ENCODE measurements at places on chromosomes 3 and 15.

- DNase-seq = no peak
Observed at GRCh38 chr3:37504583-37505357, 330.4 kb upstream of the LRRFIP2 start.

DNA sequence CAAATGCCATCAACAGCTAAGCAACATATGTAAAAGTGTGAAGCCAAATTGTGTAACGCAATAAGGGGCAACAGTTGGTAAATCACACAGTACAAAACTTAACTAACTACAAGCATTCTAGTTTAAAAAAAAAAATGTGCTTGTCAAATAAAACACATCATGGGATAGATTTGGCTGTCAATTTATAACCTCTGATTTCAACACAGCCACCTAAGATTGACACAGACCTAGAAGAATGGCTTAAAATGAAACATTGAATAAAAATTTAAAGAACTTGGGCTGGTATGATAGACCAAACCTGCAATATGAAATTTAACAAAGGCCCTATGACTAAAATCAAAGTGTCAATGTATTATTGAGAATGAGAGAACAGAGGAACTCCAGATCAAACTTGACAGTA is 148.4 kb downstream of the NR1I2 start:
- no peak for DNase-seq

DNA sequence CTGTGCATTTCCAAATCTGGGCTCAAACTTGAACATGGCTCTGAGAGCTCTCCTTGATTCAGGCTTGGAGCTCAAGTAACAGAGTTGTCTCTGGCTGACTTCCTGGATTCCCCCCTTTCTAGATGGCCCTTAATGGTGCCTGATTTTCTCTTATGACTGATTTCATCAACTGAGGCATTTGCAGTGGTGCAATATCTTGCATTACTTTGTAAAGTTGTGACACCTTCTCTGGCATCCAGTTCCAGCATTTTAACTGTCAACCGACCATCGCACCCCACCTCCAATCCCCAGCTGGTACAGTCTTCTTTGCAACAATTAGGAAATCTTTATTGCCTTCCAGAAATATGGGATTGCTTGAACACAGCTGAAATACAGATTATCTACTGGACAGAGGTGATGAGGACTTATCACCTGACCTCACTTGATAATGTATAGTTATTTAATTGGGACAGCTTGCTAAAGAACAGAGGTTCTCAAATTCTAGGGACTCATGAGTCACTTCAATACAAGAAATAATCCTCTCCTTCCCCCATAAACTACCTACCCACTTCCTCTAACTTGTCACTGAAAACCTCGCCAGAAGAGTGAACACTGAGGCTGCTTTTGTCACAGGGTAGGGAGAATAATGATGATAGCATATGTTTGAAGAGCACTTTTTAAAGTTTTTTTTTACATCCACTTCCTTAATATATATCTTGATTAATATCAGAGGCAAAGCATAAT is 41.8 kb downstream of the FILIP1L start:
- DNase-seq = no peak

GRCh38 chr3:136749091-136749490 is 3.1 kb downstream of the STAG1 start:
- no peak for DNase-seq

- DNase-seq = no peak
Observed at GRCh38 chr15:48601095-48601494, 44.4 kb downstream of the FBN1 start.

DNA sequence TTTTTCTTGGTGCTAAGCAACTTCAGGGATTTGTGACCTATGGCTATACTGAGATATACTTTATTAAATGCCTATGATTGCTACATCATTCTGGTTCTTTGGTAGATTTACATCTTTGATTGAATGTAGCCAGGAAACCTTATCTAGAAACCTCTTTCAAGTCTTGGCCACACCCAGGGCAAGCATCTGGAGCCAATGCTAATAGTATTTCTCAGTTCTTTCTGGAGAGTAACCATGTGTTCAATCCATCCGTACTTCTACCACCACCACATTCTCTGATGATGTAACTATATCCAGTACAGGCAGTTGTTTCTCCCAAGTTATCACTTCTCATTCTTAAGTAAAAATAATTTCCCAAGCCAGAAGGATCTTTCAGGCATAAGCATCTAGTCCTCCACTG is 69.0 kb downstream of the NME9 start:
- no peak for DNase-seq

DNA sequence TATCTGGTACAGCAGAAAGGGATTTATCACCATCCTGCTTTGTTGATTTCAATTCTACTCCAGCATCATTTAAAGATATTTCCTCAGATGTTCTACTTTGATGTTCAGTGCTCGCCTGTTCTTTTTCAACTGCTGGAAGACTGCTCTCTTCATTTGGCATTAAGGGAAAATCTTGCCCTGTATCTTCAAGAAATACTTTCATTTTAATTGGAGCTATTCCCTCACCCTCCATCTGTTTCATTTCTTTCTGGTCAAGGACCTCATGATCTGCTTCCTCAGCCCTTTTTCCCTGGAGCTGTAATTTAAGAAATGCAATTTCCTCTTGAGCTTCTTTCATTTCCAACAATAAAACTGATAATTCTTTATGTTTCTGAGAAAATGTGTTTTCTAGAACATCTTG is 37.8 kb upstream of the HCLS1 start:
- DNase-seq = no peak

- DNase-seq = no peak
Observed at GRCh38 chr15:42385206-42385979, 26.1 kb downstream of the CAPN3 start.

GRCh38 chr3:19471138-19471537 is 322.8 kb downstream of the KCNH8 start:
- no peak for DNase-seq

- DNase-seq = no peak
Observed at GRCh38 chr15:27422997-27423396, 452.0 kb downstream of the GABRG3 start.

Measured in CD8-positive, alpha-beta T cell (primary cell).